ENCODE measurements at places on chromosomes 3 and 15. TPM values are rescaled to one million over a fixed set of nuclear protein-coding genes. Genes with fewer than 3 reads are reported as not detected.
A peak's percentile ranks its signal among the peaks of the same experiment; 100 is the strongest.

GRCh38 chr15:74955796-74956647 lies 550 bp downstream of the RPP25 start:
- peak overlapping the region; percentile 78 for H3K4me3 ChIP-seq
- peaks cover 18% of the 10 kb centered on the region for H3K4me1 ChIP-seq
- DNase-seq, result no peak
- no peaks in the 10 kb centered on the region for H3K36me3 ChIP-seq

- no peaks in the 10 kb centered on the region for H3K27me3 ChIP-seq
- no peak overlapping the region for H3K27ac ChIP-seq
- no peak for DNase-seq
Measured at GRCh38 chr15:101020451-101020850, 101.3 kb downstream of the LRRK1 start.

GRCh38 chr15:101252836-101253235 lies 988 bp upstream of the CHSY1 start:
- H3K4me3 ChIP-seq, result peak overlapping the region; percentile 75
- H3K27ac ChIP-seq, result no peak overlapping the region
- H3K27me3 ChIP-seq, result no peaks in the 10 kb centered on the region
- peak; percentile 15 for DNase-seq
- H3K4me1 ChIP-seq, result peaks cover 11% of the 10 kb centered on the region

DNA sequence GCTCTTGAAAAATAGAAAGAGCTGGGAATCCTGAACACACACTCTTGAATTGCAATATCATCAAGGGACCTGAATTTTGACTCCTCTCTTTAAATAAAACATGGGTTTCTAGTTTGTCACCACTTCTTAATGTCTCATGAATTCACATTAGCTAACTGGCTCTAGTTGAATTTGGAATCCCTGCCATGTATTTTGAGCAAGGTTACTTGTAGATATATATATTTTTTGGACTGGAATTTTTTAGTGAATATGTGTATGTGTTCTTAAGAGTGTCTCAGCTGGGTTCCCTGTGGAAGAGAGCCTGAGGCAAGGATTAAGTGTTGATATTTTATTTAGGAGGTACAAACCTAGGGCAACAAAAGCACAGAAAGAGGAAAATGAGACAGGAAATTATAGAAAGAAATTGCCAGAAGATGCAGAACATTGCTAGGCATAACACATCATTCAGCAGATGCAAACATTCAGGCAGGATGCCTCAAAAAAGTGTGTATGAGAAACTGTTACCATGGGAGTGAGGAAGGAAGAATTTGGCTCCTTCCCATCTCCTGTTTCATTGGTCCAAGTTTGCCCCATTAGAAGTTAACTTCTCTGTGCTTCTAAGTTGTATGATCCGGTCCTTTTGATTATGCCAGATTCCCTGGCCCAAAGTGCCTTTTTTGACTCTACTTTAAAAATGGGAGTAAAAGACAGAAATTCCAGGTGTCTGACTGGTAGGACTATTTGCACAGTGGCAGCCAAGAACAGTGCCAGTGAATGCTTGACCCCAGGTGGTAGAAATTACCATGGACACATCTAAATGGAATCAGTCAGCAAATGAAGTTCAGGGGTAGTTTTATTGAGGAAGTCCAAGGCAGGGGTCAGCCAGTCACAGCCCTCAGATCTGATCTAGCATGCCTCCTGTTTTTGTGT lies 253.7 kb upstream of the TGFBR2 start:
- DNase-seq, result no peak
- no peaks in the 10 kb centered on the region for H3K36me3 ChIP-seq
- H3K4me3 ChIP-seq, result no peak overlapping the region

GRCh38 chr3:195761123-195761566 lies 40.4 kb downstream of the MUC20 start:
- H3K36me3 ChIP-seq, result no peaks in the 10 kb centered on the region
- H3K4me3 ChIP-seq, result no peak overlapping the region
- H3K27ac ChIP-seq, result no peak overlapping the region
- DNase-seq, result no peak
- no peaks in the 10 kb centered on the region for H3K4me1 ChIP-seq
- peaks cover 14% of the 10 kb centered on the region for H3K27me3 ChIP-seq

DNA sequence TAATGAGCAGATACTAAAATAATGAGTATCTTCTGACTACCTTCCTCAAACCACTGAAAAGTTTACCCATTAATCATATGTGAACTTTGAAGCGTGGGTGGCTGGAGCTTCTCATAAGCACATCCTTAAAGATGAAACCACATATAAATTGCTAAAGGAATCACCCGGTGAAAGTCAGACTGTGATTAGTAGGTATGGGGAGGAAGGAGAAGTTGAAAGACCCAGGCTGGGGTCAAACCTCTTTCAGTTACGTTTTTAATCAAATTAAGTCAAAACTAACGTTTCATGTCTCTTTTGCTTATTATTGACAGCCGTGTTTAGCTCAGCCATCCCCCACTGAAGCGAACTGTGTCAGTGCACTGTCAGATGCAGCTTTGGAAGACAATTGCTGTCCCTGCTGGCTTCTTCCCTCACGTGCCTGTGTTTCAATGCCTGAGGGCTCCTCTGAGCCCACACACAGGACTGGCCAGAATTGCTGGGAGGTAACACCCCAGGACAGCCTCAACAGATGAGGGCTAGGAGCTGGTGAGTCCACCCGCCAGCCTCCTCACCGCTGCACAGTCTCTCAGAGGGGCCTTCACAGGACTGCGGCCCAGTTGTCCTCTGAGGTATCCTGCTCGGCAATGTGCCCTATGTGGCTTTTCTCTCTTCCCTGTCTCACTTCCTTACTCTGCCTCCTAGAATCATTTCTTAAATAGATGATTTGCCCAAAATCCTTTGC lies 29.3 kb upstream of the SH3BP5 start:
- H3K4me1 ChIP-seq, result peaks cover 13% of the 10 kb centered on the region
- DNase-seq, result peak; percentile 13
- no peak overlapping the region for H3K27ac ChIP-seq
- H3K27me3 ChIP-seq, result no peaks in the 10 kb centered on the region
- H3K4me3 ChIP-seq, result no peak overlapping the region
- H3K36me3 ChIP-seq, result no peaks in the 10 kb centered on the region

DNA sequence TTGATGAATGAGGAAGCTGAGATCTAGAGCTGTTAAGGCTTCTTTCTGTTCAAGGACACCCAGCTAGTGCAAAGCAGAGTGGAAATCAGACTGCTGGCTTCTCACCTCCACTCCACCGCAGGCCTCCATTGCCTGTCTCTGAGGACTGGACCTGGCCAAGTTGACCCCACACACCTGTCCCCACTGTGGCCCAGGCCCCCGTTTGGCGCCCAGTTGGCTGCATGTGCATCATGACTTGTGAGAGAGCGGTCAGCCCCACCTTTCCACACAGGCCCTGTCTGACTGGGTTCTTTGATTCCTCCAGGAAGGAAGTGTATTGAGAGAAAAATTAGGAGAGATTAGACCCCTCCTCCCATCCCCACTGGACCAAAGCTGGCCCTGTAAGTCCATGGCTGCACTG lies 206.3 kb upstream of the TLE3 start:
- no peak for DNase-seq
- no peak overlapping the region for H3K4me3 ChIP-seq
- H3K27ac ChIP-seq, result no peak overlapping the region
- 0 out of 2 replicates have a peak, but pooled peaks cover 3% of the 10 kb centered on the region for H3K27me3 ChIP-seq

- H3K27ac ChIP-seq, result no peak overlapping the region
- H3K27me3 ChIP-seq, result no peaks in the 10 kb centered on the region
- DNase-seq, result no peak
- peaks cover 17% of the 10 kb centered on the region for H3K4me1 ChIP-seq
- H3K4me3 ChIP-seq, result no peak overlapping the region
Measured at GRCh38 chr15:62822228-62822627, 220.3 kb upstream of the TPM1 start.

DNA sequence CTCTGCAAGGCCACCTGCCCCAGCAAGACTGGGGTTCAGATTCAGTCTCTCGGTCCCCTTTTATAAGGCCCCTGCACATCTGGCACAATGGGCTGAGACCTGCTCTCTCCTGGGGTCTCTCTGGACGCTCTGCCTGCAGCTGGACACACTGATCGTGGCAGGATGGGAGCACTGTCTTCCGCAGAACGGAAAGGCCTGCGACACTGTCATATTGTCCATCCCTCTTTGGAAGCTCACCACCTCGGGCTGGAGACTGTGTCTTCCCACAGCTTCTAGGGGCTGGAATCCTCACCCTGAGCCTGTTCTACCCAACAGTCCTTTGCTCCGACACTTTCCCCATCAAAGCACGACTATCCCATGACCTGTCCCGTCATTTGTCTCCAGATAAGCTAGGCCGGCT lies 11.5 kb upstream of the IGDCC4 start:
- H3K4me3 ChIP-seq, result no peak overlapping the region
- H3K27me3 ChIP-seq, result no peaks in the 10 kb centered on the region
- H3K27ac ChIP-seq, result no peak overlapping the region
- 0 out of 2 replicates have a peak, but pooled peaks cover 5% of the 10 kb centered on the region for H3K4me1 ChIP-seq
- H3K36me3 ChIP-seq, result no peaks in the 10 kb centered on the region
- no peak for DNase-seq

DNA sequence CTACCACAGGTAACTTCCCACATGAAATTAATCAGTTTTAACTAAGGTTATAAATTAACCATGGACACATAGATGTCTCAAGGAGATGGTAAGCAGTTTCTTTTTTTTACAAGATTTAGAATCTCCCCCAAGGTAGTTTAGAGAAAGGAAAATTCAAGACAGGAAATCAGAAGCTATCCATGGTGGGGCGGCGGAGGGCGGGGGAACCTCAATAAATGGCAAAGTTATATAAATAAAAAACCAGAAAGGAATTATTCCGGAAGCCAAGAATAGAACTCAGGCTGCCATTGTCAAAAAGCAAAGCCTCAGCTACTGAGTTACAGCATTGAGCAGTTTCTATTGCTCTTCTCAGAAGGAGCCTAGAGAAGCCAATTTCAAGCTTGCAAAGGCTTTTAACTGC lies 172.1 kb upstream of the SMAD3 start:
- no peaks in the 10 kb centered on the region for H3K36me3 ChIP-seq
- no peaks in the 10 kb centered on the region for H3K27me3 ChIP-seq
- H3K4me3 ChIP-seq, result no peak overlapping the region
- no peak for DNase-seq

- H3K27ac ChIP-seq, result no peak overlapping the region
- H3K4me3 ChIP-seq, result no peak overlapping the region
- no peaks in the 10 kb centered on the region for H3K4me1 ChIP-seq
- H3K36me3 ChIP-seq, result no peaks in the 10 kb centered on the region
- DNase-seq, result no peak
Measured at GRCh38 chr3:39485547-39485946, 18.1 kb downstream of the MOBP start.

DNA sequence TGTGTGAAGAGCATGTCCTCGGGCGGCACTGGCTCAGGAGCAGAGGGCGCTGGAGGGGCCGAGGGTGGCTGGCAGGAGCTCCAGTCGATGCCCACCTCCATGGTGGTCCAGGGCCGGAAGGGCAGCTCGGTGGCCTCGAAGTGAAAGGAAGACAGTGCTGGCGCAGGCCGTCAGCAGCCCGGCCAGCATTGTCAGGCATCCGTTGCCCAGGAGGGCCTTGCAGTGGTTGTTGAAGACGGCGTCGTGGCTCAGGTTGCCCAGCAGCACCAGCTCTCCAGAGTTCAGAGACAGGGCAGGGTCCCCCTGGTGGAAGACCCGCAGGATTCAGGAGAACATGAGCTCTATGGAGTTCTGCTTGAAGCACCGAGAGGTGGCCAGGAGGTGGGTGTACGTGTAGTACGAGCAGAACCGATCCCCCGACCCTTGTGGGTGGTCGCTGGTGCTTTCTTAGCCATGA lies 16.5 kb upstream of the SIAH2 start:
- H3K4me3 ChIP-seq, result no peak overlapping the region
- no peak for DNase-seq
- no peaks in the 10 kb centered on the region for H3K27me3 ChIP-seq
- H3K36me3 ChIP-seq, result no peaks in the 10 kb centered on the region
- no peak overlapping the region for H3K27ac ChIP-seq

DNA sequence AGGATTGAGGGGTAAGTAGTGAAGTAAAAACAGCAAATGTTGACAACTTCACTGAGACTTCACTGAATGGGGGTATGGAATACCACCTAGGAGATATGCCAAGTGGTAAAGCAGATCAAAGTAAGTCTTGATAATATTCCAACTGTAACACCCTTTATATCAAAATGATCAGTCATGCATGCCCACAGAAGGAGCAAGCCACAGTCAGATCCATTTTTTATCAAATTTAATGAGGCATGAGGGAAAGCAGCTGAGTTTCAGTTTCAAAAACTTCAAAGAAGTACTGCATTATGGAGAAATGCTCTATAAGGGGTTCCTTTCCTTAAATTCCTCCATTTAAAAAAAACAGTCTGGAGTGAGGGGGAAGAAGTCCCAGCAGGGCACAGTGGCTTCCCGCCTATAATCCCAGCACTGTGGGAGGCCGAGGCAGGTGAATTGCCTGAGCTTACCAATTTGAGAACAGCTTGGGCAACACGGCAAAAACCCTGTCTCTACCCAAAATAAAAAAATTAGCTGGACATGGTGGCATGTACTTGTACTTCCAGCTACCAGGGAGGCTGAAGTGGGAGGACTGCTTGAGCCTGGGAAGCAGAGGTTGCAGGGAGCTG lies 56.9 kb downstream of the TJP1 start:
- no peak overlapping the region for H3K27ac ChIP-seq
- DNase-seq, result no peak

- DNase-seq, result no peak
- H3K27me3 ChIP-seq, result no peaks in the 10 kb centered on the region
- H3K4me3 ChIP-seq, result no peak overlapping the region
- no peaks in the 10 kb centered on the region for H3K36me3 ChIP-seq
- no peaks in the 10 kb centered on the region for H3K4me1 ChIP-seq
Measured at GRCh38 chr3:150508401-150508800, 37.9 kb downstream of the SERP1 start.

GRCh38 chr15:41493902-41494189 lies 172 bp downstream of the ITPKA start:
- H3K4me1 ChIP-seq, result peaks cover 38% of the 10 kb centered on the region
- DNase-seq, result no peak
- no peaks in the 10 kb centered on the region for H3K36me3 ChIP-seq
- peak overlapping the region; percentile 73 for H3K4me3 ChIP-seq
- H3K27ac ChIP-seq, result no peak overlapping the region
- no peaks in the 10 kb centered on the region for H3K27me3 ChIP-seq

DNA sequence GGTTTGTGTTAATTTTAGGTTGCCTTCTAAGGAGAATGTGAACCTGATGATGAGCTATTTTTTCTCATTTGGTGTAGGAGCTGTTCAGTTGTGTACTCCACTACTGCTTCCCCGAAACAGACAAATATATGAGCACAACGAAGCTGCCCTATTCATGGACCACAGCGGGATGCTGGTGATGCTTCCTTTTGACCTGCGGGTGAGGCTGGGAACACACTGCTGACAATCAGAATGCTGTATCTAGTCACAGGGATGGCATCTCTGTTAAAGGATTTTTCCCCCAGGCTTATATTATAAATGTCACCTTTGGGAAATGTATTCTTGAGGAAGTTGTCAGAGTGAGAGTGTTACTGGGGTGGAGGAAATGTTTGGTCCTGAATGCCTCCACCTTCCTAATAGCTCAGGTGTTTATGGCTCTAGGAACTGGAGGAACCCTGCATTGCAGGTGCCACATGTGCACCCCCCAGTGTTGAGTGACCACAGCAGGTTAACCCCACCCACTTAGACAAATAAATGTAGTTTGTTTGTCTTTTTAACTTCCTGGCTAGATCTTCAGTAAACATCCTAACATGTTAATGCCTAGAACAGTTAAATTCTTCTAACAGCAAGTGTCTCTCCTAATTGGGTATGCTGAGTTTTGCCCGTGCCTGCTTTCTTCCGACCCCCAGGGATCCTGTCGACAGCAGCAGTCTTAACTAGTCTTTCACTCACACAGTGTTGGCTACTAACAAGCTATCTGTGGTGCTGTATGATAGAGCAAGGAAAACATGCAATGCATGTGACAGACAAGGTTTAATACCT lies 35.7 kb downstream of the SRP14 start:
- peaks cover 16% of the 10 kb centered on the region for H3K4me1 ChIP-seq
- H3K4me3 ChIP-seq, result no peak overlapping the region
- no peak for DNase-seq
- peaks cover 49% of the 10 kb centered on the region for H3K36me3 ChIP-seq

Gene LEKR1
- 0.98 TPM for total RNA-seq

Gene TFG
- 106 TPM for total RNA-seq

Gene ST6GAL1
- 9.4 TPM for total RNA-seq

Gene EOMES
- total RNA-seq, result 0.47 TPM
